ENCODE measurements at places on chromosomes 11 and 22. TPM values are rescaled to one million over a fixed set of nuclear protein-coding genes. Genes with fewer than 3 reads are reported as not detected.
A peak's percentile ranks its signal among the peaks of the same experiment; 100 is the strongest.

DNA sequence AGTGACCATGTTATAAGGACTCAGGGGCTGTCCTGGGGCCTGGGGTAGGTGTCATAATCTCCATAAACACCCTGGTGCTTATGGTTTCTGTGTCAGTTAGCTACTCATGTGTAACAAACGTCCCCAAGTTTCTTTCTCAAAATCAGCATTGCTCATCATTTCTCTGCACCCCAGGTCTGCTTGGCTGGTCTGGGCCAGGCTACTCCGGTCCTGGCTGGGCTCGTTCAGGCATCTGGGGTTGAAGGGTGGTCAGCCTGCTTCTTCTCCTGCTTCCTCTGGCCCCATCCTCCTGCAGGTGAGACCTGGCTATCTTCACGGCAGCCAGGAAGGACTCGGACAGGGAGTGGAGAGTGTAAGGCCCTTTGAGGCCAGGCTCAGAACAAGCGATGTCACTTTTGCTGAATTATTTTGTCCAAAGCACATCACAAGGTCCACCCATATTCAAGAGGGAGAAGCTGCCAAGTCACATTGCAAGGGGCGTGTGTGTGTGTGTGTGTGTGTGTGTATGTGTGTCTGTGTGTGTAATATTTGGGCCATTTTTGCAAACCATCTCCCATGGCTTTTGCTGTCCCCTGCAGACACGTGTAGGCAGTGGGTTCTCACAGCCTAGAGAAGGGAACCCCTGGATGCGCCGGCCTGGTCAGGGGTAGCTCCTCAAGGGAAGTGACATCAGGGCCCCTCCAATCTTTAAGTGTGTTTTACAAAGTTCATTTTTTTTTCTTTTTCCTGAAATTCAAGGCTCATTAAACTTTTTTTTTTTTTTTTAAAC, 535.8 kb downstream of the TBC1D22A start:
- no peak overlapping the region for H3K4me3 ChIP-seq
- H3K36me3 ChIP-seq: no peaks in the 10 kb centered on the region
- H3K27ac ChIP-seq: no peak overlapping the region
- no peaks in the 10 kb centered on the region for H3K27me3 ChIP-seq
- no peaks in the 10 kb centered on the region for H3K4me1 ChIP-seq

GRCh38 chr11:115665958-115666357, 161.7 kb upstream of the CADM1 start:
- DNase-seq: peak; percentile 33
- no peaks in the 10 kb centered on the region for H3K27me3 ChIP-seq

DNA sequence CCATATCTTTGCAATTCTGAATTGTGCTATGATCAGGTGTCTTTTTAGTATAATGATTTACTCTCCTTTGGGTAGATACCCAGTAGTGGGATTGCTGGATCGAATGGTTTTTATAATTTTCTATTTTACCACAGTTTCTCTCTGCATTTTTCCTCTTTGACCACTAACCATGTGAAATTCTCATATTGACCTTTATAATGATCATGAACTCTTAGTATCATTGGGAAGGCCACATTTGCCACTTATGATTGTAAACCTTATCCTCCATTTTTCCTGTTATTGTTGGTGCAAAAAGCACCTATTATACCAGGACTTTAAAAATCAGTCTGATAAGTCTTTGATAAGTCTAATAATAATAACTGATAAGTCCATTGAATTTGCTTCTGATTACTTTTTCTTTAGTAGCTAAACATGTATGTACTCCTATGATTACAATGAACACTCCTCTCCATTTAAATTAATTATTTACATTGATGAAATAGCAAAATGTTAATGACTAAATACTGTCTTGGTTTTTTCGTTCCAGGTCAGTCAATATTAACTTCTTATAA, 9.6 kb downstream of the NEAT1 start:
- H3K27me3 ChIP-seq: no peaks in the 10 kb centered on the region
- H3K27ac ChIP-seq: peak overlapping the region; percentile 100
- DNase-seq: no peak

DNA sequence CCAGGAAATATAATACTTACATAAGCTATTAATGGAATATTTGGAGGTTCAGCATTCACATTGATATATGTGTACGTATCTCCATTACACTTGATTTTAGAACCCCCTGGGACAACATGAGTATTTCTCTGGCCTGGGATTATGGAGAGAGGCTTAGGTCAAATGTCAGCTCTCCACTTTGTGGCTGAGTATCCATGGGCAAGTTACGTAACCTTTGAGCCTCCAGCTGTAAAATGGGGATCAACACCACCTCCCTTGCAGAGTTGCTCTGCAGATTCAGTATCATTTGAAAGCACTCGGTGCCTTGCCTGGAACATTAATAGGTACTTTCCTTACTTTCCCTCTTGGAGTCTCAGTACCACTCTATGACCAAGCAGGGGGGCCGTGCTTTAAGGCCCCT, 33.2 kb downstream of the C22orf31 start:
- DNase-seq: no peak
- H3K27ac ChIP-seq: no peak overlapping the region
- no peak overlapping the region for H3K4me3 ChIP-seq
- H3K4me1 ChIP-seq: peaks cover 20% of the 10 kb centered on the region

DNA sequence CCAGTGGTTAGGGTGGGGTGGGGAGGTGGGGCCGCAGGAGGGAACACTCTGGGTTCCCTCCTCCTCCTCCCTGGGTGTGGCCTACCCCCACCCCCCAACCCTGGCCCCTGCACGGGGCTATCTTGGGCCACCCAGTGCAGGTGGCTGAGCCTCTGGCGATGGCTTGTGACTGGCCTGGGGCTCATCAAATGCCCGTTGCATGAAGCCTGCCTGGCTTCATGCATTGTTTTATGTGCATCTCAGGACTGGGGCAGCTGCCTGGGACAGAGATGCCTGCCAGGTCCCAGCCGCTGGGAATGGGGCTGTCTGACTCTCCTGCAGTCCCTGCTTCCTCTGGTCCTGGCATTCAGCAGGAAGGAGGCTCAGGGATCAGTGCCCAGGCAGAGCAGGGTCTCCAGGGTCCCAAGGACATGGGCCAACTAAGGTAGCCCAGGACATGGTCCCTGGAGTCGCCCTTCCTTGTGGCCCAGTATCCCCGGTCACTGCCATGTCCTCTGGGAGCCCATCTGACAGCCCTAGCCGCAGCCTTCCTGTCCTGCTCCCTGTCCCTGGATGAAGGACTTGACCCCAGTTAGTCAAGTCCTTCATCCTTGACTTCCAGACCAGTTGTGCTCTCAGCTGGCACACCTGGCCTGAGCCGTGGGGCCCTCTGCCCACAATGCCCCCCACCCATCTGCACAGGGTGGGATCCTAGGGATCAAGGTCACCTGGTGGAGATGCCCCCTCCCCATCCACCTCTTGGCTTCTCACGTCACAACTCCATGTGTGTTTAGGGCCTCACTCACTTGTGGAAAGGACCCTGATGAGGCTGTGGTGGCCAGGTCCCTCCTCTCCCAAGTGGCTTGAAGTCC, 112.1 kb upstream of the FGF3 start:
- H3K4me3 ChIP-seq: no peak overlapping the region
- H3K27ac ChIP-seq: no peak overlapping the region
- no peak for DNase-seq

DNA sequence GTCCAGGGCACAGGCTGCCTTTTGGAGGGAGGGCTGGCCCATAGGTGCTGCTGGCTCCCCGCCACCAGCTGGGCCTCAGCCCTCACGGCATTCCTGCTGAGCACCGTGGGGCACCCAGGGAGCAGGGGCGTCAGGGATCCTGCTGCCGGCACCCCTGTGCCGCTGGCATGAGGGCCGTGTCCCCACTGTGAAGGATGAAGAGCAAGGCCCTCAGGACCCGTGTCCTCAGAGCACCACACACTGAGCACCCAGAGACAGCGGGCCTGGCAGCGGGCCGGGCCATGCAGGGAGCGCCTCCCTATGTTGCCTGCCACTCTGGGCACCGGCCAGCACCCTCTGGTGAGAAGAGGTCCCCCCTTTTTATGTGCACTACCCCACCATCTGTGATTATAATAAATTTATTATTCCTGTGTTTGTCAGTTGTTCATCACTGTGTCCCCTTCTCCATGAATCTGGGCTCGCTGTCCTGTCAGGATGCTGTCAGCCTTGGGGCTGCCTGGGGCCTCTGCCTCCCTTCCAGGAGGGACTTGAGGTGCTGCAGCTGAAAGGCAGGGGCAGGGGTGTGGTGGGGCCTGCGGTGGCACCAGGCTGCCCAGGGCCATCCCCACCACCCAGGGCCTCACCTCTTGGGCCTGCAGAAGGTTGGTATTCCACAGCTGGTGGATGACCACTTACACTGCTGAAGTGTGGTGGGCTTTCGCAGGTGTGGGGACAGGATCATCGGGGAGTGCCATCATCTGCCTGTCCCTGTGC, 80.0 kb downstream of the MED15 start:
- no peak for DNase-seq
- H3K27ac ChIP-seq: no peak overlapping the region
- H3K4me1 ChIP-seq: no peaks in the 10 kb centered on the region

The PATE2 gene
- total RNA-seq: not detected

The OR2AG1 gene
- total RNA-seq: not detected

Measured in gastrocnemius medialis (tissue), 4 donors.